ENCODE measurements at places on chromosomes 2 and 18. TPM values are rescaled to one million over a fixed set of nuclear protein-coding genes. Genes with fewer than 3 reads are reported as not detected.

Gene CDK15
- 6.3 TPM for total RNA-seq

Gene MMADHC
- total RNA-seq = 46.2 TPM

Gene FAM237A
- total RNA-seq = not detected

Gene TACR1
- 0.06 TPM for total RNA-seq

Gene SCN7A
- total RNA-seq = 8.7 TPM

Gene REG3A
- total RNA-seq = not detected

Gene PDE11A
- total RNA-seq = 3.3 TPM

Gene SATB2
- total RNA-seq = 15.1 TPM

Gene PROM2
- 2.4 TPM for total RNA-seq

Gene PDE6D
- 66.5 TPM for total RNA-seq

Data from testis (tissue), 5 donors.